ENCODE measurements at places on chromosomes 1 and 21.

GRCh38 chr1:224198572-224198971 is 15.5 kb downstream of the DEGS1 start:
- no peak for DNase-seq

DNA sequence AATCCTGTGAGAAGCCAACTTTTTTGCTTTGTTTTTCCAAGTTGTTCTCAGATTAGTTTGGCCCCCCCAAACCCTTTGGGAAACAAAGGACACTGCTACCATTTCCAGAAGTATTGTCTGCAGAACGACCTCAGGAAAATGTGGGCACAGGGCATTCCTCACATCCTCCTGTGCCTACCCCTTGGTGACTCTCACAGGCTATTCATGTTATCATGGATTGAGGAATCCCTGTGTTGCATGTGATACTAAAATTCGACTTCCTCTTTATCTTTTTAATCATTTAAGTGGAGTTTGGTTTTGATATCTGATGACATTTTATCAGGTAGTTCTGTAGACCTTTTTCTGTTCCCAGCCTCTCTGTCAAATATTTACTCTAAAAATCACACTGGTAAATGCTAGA is 184.5 kb downstream of the FASLG start:
- DNase-seq = no peak

- DNase-seq = no peak
These were observed 45.8 kb downstream of the TTC39A start for GRCh38 chr1:51284487-51284954.

DNA sequence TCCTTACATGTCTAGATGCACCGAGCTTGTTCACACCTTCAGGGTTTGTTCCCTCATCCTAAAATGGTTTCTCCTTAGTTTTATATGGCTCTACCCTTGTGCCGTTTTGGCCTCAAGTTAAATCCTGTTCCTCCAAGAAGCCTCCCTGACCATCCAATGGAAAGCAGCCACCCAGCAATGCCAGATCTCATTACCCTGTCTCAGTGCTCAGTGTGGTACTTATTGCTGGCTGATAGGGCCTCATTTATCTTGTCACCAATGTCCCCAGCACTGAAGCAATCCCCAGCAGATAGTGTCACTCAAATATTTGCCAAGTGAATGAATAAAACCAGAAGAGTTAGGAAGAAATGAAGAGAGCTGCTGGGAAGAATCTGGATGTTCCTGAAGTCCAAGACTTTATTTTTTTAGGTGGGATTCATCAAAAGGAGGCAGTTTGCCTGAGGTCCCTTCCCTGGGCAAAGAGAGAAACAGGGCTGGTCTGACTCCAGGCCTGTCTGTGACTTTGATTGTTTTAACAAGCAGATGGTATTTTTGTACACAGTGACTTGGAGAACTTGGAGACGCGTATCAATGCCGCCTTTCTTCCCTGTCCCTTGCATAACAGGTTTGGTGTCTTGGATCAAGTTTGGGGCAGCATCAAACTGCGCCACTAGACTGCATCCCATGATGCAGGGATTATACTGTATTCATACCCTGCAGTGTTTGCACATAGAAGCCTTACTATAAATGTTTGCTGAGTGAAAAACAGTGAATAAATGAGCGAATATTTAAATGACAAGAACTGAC is 221.2 kb downstream of the DISC1 start:
- DNase-seq = no peak

All from ELR (cell line).